ENCODE measurements at places on chromosomes 6 and 20.

DNA sequence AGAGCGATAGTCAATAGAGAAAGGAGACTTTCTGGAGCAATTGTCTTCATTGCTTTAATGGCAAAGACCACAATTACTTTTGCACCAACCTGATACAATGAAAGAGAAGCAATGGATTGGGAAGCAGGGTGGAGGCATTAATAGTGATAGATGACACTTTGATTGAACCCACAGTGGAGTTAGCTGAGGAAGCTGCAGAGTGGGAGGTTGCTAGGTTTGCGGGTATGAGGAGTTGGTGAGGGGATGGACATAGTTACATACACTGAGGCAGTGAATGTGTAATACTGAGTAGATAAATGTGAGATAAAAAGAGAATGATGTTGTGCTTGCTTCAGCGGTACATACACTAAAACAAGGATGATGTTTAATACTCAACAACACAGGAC, 91.9 kb downstream of the AKAP7 start:
- DNase-seq: no peak

GRCh38 chr6:148166339-148166968, 176.2 kb upstream of the SASH1 start:
- peak; percentile 36 for DNase-seq

DNA sequence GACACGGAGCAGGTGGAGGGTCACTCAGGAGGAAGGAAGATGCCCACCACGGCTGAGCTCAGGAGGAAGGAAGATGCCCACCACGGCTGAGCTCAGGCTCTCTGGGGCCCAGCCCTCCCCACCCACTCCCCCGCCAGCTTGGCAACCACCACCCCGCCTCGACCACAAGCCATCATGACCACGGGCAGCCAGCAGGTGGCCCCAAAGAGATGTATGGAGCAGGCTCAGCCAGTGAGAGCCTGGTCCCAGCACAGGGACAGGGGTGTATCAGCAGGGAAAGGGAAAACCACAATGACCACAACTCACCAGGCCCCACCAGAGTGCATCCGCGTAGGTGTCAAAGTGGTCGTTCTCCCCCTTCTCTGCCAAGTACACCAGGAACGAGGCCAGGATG, 30.4 kb downstream of the KCNQ2 start:
- peak; percentile 81 for DNase-seq

DNA sequence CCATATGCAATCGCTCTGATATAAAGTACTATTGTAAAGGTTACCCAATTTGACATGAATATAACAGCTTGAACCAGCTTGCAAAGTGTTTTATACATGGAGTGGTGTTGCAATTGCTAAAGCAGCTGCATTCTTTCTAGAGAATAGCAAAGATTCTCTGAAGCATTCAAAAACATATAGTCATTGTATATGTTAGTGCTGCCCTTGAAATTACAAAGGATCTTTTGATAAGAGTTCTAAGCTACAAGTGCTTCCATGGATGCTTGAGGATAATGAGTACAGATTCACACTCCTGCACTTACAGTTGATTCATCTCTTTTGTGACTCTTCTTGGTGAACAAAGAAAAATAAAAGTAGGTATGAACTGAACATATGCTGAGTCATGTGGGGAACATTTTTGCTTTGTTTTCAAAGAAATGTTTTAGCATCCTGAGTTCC, 175.7 kb downstream of the ALDH8A1 start:
- no peak for DNase-seq

DNA sequence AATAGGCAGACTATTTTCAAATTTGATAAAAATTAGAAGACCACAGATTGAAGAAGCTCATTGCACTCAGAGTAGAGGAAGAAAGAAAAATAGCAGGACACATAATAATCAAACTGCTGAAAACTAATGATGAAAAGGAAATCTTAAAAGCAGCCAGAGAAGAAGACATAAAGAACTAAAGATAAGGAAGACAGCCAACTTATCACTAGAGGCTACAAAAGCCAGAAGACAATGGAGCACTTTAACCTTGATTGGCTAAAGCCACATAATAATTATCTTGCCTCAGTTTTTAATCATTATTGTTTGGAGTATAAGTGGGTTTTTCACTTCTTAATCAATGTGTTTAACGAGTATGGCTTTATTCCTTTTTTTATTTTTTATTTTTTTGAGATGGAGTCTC, 397.6 kb downstream of the RNF144B start:
- DNase-seq: no peak

Data from GM13977 (cell line).